Left kidney (tissue), 8 donors: ENCODE measurements at places on chromosomes 2 and 18. TPM values are rescaled to one million over a fixed set of nuclear protein-coding genes. Genes with fewer than 3 reads are reported as not detected.

DIPK1C gene
- polyA plus RNA-seq = 0.10 TPM

CXCR1 gene
- polyA plus RNA-seq = not detected

GPR39 gene
- polyA plus RNA-seq = 3.3 TPM

TANC1 gene
- polyA plus RNA-seq = 64.8 TPM

HTR2B gene
- 16.3 TPM for polyA plus RNA-seq

IL1RN gene
- polyA plus RNA-seq = 3.2 TPM

SNED1 gene
- 8.2 TPM for polyA plus RNA-seq

PDE1A gene
- polyA plus RNA-seq = 24.0 TPM

ANKRD62 gene
- 0.10 TPM for polyA plus RNA-seq

CHRNG gene
- 1.5 TPM for polyA plus RNA-seq

DCTN1 gene
- polyA plus RNA-seq = 142 TPM

ESPNL gene
- polyA plus RNA-seq = 0.30 TPM

MYO5B gene
- polyA plus RNA-seq = 28.6 TPM

KLHL41 gene
- 1.9 TPM for polyA plus RNA-seq

CFAP65 gene
- polyA plus RNA-seq = 0.28 TPM

DNA sequence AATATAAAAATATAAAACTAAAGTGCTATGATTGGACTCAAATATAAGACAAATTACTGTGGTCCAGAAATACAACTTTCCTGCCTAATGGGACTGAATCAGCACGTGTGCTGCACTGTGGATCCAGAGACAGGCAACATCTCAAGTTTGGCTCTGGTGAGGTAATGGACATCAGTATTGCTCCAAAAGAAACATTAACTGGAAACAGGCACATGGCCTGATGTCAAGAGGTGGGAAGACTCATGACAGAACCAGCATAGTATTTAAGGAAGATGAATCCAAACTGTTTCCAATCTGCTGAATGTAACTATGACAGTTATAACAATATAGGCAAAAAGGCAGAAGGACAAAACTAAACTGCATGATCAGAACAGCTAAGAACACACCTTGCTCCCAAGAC lies 354.6 kb downstream of the FSIP2 start:
- DNase-seq = no peak

GRCh38 chr2:31208240-31208639 lies 9.1 kb downstream of the CAPN14 start:
- no peak for DNase-seq

GRCh38 chr18:13568443-13569392 lies 157.6 kb downstream of the FAM210A start:
- no peak for DNase-seq

DNA sequence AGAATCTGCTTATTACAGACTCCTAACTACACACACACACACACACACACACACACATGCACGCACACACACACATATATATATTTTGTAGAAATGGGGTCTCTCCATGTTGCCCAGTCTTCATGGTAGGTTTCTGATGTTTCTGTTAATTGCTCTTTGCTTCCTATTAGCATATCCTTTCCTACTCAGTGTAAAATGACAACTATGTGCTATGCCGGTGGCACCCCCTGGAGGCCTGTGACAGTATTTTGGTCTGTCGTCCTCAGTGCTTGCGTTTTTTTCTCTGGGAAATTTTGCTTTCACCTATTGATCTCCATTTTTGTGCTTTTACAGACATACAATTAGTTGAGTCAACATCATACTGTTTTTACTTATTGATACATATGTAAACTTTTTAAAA lies 322.1 kb downstream of the LRRTM1 start:
- no peak for DNase-seq

DNA sequence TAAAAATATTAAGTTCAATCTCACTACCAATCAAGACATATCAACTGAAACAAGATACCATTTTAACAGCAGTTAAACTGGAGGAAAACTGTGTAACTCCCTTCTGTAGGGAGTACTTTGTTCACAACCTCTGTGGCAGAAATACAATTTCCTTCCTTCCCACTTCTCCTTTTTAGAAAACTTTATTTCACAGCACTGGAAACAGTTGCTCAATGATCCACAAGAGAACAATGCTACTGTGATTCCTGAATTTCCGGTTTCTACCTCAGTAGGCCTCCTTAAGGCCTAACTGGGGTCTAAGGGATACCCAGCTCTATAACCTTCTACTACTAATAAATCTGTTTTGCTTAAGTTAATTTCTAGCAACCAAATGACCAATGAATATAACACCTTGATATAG lies 14.1 kb downstream of the TLK1 start:
- no peak for DNase-seq

- no peak for DNase-seq
Measured at GRCh38 chr2:71240794-71241193, 13.9 kb upstream of the PAIP2B start.

DNA sequence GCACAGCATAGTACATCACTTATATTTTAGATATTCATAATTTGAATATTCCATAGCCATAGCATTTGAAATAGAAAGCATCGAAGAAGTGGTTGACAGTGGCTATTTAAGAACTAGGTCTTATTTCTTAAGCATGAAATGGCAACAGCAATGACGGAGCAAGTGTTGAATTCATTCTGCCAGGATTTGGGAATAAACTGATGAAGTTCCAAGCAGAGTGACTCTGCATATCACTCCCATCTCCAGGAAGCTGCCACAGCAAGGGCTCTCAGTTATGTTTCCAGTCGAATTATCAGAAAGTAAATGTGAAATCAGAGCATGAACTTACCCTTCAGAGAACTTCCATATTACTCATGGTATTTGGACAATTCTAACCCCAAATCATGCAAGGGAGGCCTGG lies 208.1 kb downstream of the IKZF2 start:
- no peak for DNase-seq

DNA sequence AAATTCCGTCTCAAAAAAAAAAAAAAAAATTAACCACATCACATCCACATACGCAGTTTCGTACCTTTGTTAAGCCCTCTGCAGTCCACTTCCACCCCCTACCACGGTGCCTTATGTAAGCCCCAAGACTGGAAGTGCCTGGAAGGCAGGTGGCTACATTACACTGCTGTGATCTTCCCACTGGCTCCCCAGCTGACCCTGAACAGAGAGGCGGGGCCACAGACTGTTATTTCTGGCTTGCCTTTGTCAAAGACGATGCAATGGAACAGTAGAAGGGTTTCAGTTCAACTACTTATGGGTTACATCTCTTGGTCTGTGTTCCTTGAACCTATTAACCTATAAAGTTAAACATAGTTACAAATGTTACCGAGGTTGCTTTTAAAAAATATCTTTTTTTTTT lies 15.7 kb upstream of the COX7A2L start:
- DNase-seq = no peak

GRCh38 chr2:172972005-172972619 lies 103.5 kb upstream of the MAP3K20 start:
- peak; percentile 17 for DNase-seq

DNA sequence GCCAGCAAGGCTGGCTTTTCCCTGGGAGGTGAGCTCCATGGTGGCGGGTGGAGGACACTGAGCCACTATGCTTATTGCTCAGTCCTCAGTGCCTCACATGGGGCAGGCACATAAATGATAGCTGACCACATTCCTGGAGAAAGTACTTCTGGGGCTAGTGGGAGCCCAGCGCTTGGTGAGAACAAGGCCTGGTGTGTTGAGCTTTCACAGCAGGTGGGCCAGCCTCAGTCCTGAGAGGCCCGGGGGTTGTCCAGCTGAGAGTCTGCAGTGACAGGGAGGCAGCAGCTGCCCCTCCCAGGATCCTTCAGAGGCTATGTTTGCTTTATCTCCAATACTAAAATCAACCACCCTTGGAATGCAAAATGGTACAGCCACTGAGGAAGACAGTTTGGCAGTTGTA lies 217.7 kb downstream of the ZBTB7C start:
- DNase-seq = no peak

DNA sequence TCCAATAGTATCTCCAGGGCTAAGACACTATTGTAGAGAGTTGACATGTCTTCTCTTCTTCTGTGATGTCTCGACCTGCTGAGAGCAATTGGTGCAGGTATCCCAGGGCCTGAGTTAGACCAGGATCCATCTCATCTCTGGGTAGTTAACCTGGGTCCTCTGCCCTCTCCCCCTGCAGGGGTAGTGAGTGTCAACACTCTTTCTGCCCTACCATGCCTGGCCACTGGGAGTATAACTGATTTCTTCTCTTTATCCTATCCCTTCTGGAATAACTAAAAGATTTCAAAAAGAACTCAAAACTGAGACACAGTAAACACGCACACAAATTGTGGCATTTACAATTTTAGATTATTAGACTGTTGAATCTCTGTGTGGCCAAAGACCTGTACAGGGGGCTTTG lies 20.8 kb upstream of the SIX3 start:
- DNase-seq = no peak

- no peak for DNase-seq
Measured at GRCh38 chr2:54604871-54605270, 118.6 kb upstream of the EML6 start.

GRCh38 chr2:85506768-85507181 lies 32.2 kb upstream of the MAT2A start:
- no peak for DNase-seq

DNA sequence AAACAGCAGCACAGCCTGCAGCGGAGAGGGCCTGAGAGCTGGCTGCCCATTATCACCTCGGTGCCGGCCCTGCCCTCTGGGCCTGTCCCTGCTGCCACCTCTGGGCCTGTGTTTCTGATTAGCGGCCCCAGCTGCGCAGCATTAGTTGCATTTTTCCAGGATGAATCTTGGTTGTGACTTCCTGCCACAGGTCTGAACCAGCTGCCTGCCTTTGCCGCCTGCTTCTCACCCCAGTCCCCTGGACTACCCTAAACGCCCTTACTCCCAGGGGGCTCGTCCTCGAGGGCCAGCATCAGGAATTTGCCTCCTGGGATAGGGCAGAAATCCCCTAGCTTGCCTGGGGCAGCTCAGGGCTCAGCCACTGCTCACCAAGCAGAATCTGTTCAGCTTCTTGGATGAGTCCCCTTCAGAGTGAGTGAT lies 342.8 kb downstream of the DYSF start:
- no peak for DNase-seq

- DNase-seq = no peak
Measured at GRCh38 chr2:10524851-10525572, 76.9 kb upstream of the ODC1 start.

DNA sequence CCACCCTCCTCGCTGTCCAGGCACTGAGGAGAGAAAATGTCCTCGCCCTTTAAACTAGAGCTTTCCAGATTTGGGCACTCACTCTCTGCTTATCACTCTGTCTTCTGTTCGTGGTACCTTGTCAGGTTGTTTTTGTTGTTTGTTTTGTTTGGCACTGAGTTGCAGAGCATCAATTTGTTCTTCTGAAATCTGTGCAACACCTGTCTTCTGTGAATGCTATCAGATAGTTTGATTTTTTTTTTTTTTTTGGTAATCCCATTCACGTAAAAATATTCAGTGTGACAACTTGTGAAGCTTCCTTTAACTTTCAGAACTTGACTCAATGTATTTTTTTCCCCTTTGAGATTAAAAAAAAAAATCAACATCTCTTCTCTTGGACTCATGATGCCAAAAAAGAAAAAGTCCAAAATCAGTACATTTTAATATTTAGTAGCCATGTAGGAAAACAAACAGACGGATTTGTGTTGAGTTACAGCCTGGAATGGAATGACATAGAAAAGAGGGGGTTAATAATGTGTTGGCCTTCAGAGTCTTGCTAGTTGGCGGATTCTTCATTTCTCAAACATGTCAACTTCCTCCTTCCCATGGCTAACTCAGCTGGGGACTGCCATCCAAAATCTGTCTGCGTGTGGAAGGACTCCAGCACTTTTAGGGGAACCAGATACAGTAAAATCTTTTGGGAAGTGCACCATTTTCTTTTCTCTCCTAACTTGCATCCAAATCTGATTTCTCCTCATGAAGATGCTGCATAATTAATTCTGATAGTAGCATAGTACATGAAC lies 1.6 kb downstream of the TMEM178A start:
- no peak for DNase-seq

- no peak for DNase-seq
Measured at GRCh38 chr18:71809711-71810110, 734.4 kb downstream of the CBLN2 start.

GRCh38 chr2:208174144-208174543 lies 10.8 kb upstream of the CRYGA start:
- no peak for DNase-seq

DNA sequence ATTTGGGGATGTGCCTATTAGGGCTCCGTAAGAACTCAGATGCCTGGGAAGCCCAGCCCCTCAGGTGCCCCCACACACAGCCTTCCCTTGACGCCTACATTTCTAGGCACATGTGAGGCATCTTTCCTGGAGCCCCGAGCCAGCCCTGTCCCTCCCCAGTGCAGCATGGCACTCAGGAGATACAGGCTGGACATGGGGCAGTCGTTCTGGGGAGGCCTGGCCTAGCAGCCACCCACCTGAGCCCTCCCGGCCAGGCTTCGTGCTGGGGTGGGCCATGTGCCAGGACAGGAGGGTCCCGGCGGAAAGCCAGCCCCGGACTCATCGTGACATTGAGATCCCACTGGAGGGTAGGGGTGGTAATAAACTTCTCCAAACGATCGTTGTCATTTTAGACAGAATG lies 15.2 kb downstream of the BOK start:
- no peak for DNase-seq

DNA sequence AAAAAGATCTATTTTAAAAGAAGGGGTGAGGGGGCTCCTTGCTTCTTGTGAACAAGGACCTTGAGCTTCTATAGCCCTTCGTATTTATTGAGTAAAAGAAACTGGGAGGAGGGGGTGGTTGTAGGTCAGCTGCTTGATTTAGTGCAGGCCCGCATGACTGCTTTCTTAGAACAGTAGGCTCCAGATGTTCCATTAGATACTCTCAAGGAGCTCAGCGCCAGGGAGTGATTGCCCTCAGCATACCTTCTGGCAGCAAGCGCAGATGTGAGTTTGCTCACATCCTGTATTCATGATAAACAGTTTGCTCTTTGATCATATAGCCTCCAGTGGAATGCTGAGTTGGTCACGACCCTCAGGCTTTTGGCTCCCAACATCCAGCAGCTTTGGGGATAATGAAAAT lies 108.9 kb upstream of the XPO1 start:
- no peak for DNase-seq
